ENCODE measurements at places on chromosomes 3 and 15.

DNA sequence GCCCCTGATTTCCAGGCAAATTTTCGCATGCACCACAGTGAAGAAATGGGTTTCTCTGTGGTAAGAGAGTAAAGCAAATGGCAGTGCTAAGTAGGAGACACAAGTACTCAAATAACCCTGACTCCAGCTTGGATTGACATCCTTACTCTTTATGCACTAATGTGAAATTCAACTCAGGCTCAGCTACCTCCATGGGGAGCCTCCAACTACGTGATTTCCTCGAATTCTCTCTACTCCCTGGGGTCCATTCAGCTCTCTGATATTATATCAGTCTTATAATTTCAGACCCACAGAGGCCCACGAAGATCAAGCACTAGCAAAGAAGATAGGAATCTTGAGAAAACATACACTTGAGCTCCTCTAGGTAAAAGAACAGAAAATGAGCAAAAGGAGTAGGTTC lies 407.6 kb upstream of the CCDC54 start:
- no peak for DNase-seq

DNA sequence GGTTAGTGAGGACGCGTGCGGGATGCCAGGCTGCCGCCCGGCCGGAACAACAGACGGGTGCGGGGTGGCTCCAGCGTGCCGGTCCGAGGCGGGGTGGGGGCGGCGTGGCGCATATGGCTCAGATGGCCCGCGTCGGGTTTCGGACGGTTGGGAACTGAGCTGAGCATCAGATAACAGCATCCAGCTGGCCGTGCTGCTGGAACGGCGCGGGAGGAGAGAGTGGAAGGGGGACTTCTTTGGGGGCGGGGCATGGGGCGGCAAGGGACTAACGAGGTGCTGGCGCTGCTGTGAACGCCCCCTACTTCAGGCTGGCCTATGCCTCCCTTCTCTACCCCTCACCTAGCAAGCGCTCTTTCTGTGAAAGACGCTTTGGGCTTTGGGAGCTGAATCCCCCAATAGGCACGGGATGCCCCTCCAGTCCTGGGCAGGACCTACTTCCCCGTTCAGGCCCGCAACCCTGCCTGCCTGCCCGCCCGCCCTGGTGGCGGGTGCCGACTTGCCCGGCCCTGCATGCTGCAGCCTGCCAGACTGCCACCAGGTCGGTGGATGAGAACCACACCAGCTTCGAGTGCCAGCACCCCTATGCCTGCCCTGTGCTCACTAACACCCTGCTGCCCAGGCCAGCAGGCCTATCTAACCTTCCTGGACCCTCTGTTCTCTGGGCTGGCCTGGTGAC lies 542 bp downstream of the INKA1 start:
- peak; percentile 52 for DNase-seq

DNA sequence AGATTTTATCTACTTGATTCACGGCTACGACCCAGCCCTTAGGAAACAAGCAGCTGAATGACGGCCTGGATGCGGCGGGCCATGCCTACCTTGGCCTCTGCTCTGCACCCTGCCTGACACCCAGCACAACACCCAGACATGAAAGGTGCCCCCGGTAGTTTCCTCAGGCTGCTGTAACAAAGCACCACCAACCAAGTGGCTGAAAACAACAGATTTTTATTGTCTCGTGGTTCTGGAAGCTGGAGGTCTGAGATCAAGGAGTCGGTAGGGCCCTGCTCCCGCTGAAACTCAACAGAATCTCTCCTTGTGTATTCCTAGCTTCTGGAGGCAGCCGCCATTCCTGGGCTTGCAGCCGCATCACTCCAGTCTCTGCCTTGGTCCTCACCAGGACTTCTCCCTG lies 111.7 kb downstream of the ADCY5 start:
- no peak for DNase-seq

GRCh38 chr3:15645740-15646501 lies 44.4 kb downstream of the BTD start:
- no peak for DNase-seq

Measured in T-helper 22 cell (primary cell).